NCI-H446 (cell line): ENCODE measurements at places on chromosomes 16 and 17.

GRCh38 chr17:14068542-14069250 lies 608 bp upstream of the COX10 start:
- DNase-seq: no peak

- DNase-seq: peak; percentile 17
These were observed 2.4 kb downstream of the TANC2 start for GRCh38 chr17:62968445-62968923.

DNA sequence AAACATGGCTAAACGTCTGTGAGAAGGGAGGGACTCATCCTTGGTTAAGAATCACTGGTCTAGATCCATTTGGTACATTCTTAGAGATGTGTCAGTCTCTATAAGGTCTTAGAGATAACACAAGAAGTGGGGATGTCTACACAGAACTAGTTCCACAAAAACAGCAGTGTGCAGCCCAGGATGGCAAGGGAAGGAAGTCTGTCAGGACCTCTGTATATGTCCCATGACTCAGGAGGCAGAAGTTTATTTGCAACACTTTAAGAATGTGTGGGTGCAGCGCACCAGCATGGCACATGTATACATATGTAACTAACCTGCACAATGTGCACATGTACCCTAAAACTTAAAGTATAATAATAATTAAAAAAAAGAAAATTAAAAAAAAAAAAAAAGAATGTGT lies 548.5 kb upstream of the SOX9 start:
- no peak for DNase-seq

DNA sequence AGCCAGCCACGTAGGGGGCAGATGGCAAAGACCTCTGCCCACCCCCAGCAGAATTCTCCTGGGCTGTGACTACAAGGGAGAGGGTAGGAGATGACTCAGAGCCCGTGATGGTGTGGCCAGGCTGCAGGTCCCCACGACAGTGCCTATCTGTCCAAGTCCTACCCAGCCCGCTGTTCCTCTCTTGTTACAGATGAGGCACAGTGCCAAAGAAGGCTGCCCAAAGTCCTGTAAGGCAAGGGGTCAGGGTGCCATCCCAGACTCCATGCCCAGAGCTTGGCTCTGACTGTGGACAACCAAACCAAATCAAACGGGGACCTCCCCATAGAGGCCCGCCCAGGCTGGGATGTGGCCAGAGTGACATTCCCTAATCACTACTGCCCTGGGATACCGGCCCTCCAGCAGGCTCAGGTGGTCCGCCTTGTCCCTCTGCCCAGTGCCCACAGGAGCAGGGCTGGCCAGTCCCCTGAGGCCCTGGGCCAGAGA lies 12.6 kb upstream of the BCAR1 start:
- DNase-seq: peak; percentile 65

GRCh38 chr17:62089334-62089733 lies 24.3 kb upstream of the MED13 start:
- DNase-seq: no peak

DNA sequence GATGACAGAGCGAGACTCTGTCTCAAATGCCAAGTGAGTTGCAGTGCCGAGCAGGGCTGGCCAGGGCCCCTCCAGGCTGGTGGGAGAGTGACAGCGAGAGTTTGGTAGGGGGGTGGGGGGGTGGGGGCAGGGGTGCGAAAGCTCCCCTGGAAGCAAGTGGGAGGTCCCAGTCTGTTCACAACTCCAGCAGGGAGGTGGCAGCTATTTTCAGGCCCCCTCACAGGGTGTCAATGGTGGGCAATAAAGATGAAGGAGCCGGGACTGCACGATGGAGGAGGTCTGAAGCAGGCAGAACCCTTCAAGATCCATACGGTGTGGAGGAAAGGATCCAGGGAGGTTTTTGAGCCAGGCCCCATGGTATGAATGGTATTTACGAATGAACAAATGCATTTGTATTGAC lies 83.7 kb downstream of the PGS1 start:
- no peak for DNase-seq

GRCh38 chr16:53744449-53744848 lies 40.5 kb downstream of the FTO start:
- no peak for DNase-seq

DNA sequence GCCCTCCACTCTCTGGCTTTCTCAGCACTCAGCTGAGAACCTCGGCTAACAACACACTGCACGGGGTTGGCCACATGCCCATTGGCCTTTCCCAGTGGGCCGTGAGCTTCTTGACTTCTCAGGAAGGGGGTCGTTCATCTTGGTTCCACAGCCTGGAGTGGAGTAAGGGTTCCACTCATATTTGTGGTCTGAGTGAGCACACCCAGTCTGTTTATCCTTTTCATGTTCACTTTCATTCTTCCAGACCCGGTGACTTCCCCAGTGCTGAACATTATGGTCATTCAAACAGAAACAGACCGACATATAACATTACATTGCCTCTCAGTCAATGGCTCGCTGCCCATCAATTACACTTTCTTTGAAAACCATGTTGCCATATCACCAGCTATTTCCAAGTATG lies 8.2 kb downstream of the MILR1 start:
- no peak for DNase-seq

GRCh38 chr16:28569021-28569420 lies 15.3 kb downstream of the SGF29 start:
- DNase-seq: no peak

GRCh38 chr16:85428899-85429775 lies 184.0 kb upstream of the GSE1 start:
- DNase-seq: no peak

DNA sequence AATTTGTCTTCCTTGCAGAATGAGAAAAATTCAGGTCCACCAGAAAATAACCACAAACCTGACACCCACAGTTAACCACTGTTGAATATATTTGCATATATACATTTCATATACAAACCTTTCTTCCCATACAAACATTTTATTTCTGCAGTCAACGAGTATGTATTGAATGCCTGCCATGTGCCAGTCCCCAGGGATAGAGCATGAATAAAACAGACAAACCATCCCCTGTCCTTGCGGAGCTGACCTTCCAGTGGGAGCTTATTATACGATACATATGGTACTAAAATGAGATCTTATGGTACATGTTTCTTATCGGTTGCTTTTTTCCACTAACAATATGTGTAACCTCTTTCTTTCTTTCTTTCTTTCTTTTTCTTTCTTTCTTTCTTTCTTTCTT lies 116.7 kb downstream of the PITPNC1 start:
- DNase-seq: no peak

DNA sequence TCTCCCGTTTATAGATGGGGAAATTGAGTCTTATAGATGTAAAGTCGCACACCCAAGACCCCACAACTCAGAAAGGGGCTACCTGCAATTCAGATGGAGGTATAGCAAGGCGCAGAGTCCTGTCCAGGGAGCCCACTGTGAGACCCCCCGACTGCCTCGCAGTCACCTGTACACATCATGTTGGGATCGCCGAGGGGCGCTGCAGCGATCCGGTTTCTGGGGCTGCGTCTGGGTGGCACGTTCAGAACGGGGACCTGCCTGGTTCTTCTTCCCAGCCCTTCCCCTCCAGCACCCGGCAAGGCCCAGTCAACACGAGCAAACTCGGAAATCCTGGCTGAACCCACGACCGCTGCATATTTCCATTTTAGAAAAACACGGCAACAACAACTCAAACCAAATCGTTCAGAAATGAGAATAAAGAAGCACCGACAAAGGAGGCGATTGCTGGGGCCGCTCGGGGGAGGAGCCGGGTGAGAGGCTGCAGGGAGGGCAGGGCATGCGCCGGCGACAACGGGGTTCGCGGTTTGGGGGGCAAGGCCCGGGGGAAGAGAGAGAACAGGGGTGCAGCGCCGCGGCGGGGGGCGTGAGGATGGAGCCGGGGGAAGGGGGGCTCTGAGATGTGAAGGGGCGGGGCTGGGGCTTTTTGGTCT lies 643 bp downstream of the HSDL1 start:
- no peak for DNase-seq

DNA sequence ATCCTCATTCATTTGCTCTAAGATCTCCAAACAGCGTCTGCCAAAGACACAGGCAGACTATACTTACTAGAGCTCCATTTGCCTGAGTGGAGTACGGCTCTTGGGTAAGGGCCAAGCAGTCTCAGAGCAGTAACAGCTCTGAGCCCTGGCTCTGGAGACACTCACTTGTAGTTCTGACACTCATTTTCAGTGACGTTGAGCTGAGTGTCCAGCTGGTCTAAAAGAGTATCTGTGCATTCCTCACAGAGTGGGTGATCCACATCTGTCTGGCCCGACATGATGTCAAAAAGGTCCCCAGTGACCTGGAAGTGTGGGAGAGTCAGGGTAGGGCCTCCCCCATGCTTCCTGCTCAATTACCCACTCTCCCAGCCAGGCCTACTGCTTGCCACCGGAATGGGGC lies 5.7 kb downstream of the BECN1 start:
- DNase-seq: no peak
